ENCODE measurements at places on chromosomes 16 and 17.
A peak's percentile ranks its signal among the peaks of the same experiment; 100 is the strongest.

DNA sequence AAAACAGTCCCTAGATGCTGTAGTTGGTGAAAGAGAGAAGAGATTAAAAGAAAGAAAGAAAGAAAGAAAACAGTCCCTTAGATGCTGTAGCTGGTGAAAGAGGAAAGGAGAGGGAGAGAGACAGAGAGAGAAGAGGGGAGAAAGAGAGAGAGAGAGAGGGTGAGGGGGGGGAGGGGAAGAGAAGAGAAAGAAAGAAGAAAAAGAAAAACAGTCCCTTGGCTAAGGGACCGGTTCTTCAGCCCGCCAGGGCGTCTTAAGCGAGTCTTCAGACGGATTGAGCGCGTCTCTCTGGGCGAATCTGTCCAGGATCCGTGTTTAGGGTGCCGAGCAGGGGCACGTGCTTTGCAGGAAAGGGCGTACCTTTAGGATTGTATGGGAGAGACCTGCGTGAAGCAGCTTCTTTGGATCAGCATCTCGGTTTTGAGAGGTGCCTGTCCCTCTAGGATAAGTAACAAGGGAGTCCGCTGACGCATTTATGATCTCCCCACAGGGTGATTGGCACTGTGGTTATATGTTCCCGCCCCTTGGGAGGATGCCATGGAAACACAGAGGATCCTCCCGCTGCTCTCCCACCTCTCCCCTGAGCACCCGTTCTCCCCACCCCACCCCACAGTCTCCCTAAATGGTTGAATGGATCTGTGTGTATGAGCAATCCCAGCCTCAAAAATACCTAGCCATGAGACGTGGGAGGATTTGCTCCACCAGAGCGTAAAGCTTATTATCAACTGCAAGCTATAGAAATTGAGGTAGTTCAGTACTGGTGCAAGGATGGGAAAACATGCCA is 16.7 kb downstream of the GNGT2 start:
- peak; percentile 33 for DNase-seq

- DNase-seq = no peak
Observed at GRCh38 chr17:66829386-66829864, 5.5 kb upstream of the CACNG5 start.

- DNase-seq = no peak
Observed at GRCh38 chr16:77327717-77328116, 107.1 kb downstream of the ADAMTS18 start.

- DNase-seq = no peak
Observed at GRCh38 chr16:83197450-83197849, 570.7 kb downstream of the CDH13 start.

DNA sequence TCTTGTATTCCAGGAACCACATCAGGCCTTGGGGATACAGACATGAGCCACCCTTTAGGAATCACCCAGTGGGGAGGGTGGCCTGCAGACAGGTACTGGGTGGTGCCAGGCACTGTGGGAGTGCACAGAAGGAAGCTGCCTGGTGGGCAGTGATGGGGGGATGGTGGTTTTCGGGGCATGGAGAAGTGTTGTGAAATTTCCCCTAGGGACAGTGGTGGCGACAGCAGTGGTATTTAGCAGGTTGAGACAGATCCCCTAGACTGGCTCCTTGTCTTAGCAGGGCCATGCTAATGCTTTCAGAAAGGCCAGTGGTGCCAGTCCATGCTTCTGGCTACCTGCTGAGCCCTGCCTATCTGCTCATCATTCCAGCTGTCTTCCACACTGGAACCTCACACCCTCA is 129.6 kb downstream of the SPACA3 start:
- DNase-seq = no peak

DNA sequence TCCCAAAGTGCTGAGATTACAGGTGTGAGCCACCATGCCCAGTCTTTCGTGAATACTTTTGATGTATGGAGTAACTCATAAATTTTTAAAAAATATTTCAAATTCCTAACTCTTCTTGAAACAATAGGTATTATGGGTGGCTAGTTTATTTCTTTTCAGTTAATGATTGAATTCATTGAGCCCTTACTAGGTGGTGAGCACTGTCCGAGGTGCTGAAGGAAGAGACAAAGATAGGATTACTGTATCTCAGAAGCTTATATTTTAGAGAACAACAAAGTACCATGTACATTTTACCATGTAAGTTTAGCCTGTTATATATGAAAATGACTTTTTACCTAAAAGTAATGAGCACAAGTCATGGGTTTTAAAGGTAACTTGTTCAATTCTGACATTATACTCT is 418.3 kb downstream of the NPIPA7 start:
- DNase-seq = no peak

DNA sequence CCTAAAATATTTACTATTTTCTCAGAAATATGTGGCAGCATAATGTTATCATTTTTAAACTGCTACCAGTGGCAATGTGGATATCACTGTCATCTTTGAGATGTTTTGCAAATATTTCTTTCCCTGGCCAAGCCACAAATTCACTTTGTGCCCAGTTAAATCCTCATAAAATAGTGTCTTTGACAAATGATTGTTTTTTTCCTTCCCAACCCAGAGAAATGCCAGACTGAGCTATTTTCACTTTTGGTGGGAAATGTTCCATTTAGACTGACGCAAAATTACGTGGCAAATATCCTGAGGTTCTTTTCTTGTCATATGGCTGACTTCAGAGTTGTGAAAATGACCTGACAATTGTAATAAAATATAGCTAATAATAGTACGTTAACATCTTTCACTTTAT is 807.0 kb upstream of the SOX9 start:
- DNase-seq = no peak

GRCh38 chr16:48383877-48384519 is 1.2 kb downstream of the SIAH1 start:
- no peak for DNase-seq

- peak; percentile 8 for DNase-seq
Observed at GRCh38 chr16:5604770-5605169, 507.2 kb upstream of the EEF2KMT start.

DNA sequence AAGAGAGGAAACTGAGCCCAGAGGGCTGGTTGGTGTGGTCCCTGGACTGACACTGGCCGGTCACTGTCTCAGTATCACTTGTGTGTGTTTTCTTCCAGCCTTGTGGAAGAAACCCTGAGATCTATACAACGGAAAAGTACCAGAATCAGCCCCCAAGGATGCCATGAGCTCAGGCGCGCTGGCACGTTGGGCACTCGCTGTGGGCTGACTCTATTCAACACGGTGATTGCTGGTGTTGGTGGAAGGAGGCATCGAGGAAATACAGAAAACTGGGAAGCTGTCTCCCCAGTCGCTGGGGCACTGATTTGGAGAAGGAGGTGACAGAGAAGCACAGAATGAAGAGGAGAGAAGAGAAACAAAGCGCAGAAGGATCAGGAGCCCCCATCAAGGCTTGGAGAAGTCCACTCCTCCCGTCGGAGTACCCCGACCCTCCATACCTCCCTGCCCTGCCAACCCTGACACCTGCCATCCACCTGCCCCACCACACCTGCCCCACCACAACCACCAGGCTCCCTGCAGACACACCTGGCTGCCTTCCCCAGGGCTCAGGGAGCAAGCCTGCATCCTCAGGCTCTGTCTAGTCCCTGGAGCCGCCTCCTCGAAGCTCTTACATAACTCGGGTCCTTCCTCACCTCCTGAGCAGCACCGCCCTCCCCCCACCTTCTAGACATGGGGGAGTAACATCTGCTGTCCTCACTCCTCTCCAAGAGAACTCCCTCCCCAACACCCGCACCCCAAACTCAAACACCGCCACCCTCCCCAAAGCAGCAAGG is 66.5 kb downstream of the RBFOX3 start:
- no peak for DNase-seq

- DNase-seq = no peak
Observed at GRCh38 chr17:75115555-75115954, 5.8 kb downstream of the ARMC7 start.
